ENCODE measurements at places on chromosomes 6 and 20.

DNA sequence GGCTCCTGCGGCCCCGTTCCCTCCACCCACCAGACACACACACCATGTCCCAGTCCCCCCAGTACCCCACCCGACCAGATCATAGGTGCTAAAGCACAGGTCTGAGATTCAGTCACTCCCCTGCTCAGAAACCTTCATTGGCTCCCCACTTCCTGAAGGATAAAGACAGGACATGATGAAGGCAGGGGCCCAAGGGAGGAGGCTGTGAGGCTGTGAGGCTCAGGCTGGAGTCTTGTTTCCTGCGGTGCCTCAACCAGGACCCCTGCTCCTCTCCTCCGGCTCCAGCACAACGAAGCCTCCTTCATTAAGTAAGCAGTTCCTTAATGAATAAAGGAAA is 81.1 kb downstream of the NCR2 start:
- DNase-seq, result no peak

DNA sequence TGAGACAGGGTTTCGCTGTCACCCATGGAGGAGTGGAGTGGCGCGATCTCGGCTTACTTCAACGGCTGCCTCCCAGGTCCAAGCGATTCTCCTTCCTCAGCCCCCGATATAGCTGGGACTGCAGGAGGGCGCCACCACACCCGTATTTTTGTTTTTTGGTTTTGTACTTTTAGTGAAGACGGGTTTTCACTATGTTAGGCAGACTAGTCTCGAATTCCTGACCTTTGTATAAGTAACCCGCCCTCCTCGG is 115.4 kb upstream of the BTN3A2 start:
- no peak for DNase-seq

DNA sequence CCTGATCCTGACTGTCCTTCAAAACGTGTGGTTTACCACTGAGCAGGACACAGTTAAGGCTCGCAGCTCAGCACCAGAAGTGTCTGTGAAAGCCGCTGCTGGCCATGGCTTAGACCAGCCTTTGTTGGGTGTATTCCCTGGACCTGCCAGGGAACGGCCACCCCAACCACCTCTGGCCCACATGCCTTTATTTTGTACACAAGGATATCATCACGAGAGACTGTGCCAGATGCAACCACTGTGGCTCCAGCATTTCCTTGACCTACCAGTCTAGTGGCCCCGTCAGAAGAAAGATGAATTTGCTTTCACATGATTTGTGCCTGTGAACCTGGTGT is 49.2 kb upstream of the FOXQ1 start:
- DNase-seq, result no peak

DNA sequence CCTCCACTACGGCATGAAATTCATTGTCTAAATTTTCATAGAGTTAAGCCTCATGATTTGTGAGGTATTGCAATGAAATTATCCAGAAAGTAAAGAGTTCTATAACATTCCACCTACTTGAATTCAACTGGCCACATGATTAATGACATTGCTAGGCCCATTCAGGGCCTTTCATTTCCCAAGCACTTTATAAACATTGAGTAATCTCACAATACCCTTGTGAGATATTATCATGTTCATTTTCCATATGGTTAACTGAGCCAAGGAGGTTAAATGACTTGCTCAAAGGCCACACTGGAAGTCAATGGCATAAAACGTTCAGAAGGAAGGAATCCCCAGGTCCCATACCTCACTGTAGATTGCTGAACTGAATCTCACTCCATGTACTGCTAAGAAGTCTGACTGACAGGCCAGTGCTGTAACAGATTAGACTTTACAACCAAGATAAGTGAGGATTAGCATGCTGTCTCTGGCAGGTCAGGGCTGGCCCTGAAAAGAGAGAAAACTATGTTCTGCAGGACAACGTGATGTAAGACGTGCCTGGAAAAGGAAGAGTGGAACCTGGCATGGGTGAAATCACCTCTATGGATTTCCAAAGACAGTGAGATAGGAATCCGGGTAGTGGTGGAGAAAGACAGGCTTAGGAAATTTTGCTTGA is 75.9 kb upstream of the SPACA1 start:
- no peak for DNase-seq

- no peak for DNase-seq
These were observed 161.7 kb upstream of the BMP5 start for GRCh38 chr6:56036916-56037600.

- DNase-seq, result no peak
These were observed 88.3 kb downstream of the FAM50B start for GRCh38 chr6:3937438-3937837.
